ENCODE measurements at places on chromosomes 13 and 19.

GRCh38 chr19:5631567-5632240 is 8.8 kb downstream of the SAFB start:
- DNase-seq = no peak

- DNase-seq = no peak
These were observed 3.2 kb downstream of the LCP1 start for GRCh38 chr13:46178821-46179220.

GRCh38 chr19:40560092-40560507 is 16.6 kb upstream of the SHKBP1 start:
- DNase-seq = no peak

DNA sequence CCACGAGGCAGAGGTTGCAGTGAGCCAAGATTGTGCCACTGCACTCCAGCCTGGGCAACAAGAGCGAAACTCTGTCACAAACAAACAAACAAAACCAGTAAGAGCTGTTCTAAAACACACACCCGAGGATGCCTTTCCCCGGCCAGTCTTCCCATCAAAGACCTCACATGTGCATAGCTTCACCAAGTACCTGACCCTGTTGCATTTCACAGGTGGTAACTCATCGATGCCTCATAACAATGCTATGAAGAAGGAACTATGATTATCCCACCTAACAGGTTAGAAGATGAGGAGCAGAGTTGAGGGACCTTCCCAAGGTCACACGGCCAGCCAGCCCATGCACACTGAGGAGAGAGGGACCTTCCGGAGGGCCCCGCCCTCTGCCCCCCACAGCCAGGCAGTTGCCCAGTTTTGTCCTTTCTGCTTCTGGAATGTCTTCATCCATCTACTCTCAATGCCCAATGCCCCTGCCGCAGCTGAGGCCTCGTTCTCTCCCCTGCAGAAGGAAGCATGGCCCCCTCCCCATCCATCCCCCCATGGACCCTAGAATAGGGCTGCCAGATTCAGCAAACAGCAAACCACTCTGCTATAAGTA is 16.8 kb upstream of the LENG8 start:
- no peak for DNase-seq

- no peak for DNase-seq
These were observed 79.5 kb downstream of the KLF5 start for GRCh38 chr13:73138276-73138637.

- no peak for DNase-seq
These were observed 557.9 kb downstream of the UQCRFS1 start for GRCh38 chr19:28655054-28655453.

DNA sequence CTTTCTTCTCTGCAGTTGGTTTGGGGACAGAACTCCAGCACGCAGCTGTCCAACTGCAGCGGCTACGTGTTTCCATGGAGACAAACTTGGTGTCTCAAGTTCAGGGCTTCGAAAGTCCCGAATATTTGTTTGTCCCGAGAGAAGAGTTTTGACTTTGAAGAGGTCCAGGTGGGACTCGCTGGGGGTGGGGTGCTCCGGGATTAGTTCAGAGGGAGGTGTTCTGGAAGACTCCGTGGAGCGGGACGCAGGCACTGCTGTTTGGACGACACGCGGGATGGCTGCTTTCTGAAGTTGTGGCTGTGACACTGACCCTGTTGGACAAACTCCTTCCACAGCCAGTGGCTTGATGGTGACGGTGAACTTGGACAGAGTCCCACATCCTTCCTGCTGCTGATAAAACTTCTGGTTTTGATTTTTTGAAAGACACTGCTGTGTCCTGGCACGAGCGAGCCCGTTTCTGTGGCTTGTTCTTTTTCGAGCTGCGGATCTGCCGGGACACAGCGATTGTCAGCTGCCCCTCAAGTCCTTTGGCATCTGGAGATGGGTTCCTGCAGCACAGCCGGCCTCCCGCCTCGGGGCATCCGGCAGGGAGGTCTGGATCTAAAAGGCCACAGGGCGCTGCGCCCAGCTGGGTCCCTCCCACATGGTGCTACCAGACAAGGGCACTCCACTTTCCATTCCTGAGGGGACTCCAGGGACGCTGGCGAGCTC is 15.9 kb upstream of the RANBP3 start:
- DNase-seq = no peak

DNA sequence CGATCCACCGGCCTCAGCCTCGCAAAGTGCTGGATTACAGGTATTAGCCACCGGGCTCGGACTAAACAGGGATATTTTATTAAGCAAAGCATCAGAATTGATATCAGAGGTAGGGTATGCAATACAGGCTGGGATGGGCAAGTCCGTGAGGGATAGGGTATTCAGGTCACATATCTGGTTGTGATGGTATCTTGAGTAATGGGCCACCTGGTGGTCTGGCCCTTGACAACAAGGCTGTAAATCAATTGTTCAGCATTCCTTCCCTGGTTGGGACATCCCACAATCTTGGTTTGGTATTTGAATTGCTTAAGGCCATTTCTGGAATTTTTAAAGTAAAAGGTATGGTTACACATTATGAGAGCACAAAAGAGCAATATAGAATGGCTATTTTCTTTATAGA is 1588.0 kb downstream of the SLITRK1 start:
- DNase-seq = no peak

- DNase-seq = no peak
These were observed 324 bp downstream of the RUVBL2 start for GRCh38 chr19:48994035-48994386.

GRCh38 chr19:41537789-41538188 is 38.2 kb upstream of the CEACAM21 start:
- no peak for DNase-seq

GRCh38 chr19:48354332-48354992 is 9.3 kb downstream of the TMEM143 start:
- no peak for DNase-seq

GRCh38 chr13:93951951-93952350 is 527.5 kb downstream of the DCT start:
- no peak for DNase-seq

DNA sequence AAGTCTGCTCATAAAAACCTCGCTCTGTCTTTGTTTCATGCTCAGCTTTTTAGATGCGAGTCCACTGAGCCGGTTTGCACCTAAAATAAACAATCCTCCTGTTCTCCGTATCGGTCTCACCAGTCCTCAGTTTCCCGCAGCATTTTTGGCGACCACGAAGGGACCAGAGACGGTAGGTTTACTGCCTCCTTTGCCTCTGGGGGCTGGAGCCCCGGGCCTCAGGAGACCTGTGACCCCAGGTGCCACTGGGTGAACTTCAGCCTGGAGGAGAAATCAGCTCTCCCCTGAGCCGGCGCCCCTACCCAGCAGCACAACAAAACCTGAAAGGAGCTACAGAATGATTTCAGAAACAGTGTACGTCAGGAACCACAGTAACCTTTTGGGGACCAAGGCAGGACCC is 8.1 kb downstream of the SIGLEC11 start:
- no peak for DNase-seq

GRCh38 chr19:17968362-17968761 is 1.5 kb downstream of the KCNN1 start:
- no peak for DNase-seq

- DNase-seq = no peak
These were observed 11.1 kb downstream of the LMO7 start for GRCh38 chr13:75647126-75647784.

DNA sequence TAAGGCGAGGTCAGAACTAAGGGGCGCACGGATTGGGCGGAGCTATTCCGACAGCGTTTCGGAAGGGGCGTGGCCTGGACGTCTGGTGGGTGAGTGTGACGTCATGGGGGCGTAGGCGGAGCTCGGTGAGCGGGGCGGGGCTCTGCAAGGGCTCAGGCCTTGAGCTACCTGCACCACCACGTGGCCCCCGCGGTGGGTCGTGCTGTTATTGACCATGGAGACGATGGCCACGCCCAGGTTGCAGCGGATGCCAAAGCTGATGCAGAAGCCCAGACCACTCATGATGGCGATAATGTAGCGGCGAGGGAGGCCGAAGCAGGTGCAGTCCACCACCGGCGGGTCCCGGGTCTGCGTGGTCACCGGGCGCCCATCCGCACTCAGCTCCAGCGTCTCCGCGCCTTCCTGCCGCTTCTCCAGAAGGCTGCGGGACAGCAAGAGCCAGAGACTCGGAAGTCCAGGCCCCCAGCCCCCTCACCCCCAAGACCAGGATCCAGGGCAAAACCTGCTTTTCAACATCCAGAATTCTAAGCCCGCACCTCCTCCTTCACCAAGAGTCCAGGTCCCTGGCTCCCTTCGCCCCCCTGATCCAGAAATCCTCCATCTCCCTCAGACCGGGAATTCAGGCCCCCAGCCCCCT is 4.8 kb downstream of the SLC17A7 start:
- no peak for DNase-seq

- no peak for DNase-seq
These were observed 740 bp downstream of the ELAVL3 start for GRCh38 chr19:11479898-11480714.

- no peak for DNase-seq
These were observed 30.0 kb upstream of the ISYNA1 start for GRCh38 chr19:18467978-18468377.

DNA sequence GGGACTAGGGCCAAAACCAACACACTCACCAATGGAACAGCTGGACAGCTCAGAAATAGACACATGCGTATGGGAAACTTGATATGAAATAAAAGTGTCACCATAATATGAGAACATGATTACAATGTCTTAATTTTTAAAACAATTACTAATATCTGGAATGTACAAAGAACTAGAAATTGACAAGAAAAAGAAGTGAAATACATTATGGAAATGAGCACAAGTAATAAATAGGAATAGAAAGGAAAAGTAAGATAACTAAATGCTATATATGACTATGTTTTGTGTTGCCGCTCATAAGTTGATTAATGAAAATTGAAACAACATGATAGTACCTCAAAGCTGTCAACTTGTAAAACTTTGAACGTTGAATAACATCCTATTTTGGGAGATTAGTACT is 801.1 kb downstream of the SLITRK5 start:
- no peak for DNase-seq

DNA sequence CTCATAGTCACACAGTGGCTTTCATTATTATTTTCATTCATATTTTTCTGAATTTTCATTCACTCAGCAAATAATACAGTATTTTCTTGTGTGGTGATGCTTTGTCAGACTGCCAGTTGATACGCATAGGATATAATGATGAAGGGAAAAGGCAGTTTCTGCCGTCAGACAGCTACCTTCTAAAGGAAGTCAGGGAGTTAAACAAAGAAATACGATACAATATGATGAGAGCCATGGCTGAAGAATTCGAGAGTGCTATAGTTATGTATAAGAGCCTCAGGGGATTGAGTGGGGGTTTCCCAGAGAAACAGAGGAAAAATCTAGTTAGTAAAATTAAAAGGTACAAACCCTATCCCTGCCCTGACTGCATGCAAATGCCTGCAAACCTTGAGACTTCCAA is 479.1 kb downstream of the OLFM4 start:
- no peak for DNase-seq

DNA sequence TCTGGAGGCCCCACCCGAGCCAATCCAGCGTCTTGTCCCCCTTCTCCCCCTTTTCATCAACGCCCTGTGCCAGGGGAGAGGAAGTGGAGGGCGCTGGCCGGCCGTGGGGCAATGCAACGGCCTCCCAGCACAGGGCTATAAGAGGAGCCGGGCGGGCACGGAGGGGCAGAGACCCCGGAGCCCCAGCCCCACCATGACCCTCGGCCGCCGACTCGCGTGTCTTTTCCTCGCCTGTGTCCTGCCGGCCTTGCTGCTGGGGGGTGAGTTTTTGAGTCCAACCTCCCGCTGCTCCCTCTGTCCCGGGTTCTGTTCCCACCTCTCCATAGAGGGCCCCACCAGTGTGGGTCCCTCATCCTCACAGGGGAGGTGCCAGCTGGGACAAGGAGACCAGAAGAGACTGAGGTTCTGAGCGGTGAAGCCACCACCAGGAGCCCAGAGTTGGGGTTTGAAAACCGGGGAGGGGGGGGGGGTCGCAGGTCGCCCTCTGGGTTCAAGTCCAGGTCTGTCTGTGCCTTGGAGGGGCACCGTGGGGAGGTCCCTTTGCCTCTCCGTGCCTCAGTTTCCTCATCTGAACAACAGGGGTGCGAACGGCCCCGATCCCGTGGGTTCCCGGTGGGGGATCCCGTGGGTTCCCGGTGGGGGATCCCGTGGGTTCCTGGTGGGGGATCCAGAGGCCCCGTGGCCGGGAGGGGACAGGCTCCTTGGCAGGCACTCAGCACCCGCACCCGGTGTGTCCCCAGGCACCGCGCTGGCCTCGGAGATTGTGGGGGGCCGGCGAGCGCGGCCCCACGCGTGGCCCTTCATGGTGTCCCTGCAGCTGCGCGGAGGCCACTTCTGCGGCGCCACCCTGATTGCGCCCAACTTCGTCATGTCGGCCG is at the start of gene ELANE:
Gene ELANE (plus strand): TSS at position 168 of the 878 bp plus-strand sequence. CDS start 26 bp downstream, at position 194.
- no peak for DNase-seq

DNA sequence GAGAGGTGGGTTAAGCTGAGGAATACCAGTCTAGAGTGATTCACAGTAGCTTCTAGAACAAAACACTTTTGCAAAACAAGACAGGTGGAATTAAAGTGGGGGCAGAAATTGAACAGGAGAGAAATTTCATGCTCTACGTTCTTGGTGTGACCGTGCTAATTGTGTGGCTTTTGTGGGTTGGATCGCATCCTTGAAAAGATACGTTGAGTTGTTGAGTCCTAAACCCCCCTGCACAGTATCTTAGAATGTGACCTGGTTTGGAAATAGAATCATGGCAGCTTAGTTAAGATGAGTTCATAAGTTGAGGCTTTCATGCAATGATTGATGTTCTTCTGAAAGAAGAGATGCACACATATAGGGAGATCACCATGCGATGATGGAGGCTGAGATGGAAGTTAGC is 308.2 kb downstream of the ATP8A2 start:
- DNase-seq = no peak

GRCh38 chr19:46614114-46614722 is 10.7 kb downstream of the PTGIR start:
- peak; percentile 59 for DNase-seq

DNA sequence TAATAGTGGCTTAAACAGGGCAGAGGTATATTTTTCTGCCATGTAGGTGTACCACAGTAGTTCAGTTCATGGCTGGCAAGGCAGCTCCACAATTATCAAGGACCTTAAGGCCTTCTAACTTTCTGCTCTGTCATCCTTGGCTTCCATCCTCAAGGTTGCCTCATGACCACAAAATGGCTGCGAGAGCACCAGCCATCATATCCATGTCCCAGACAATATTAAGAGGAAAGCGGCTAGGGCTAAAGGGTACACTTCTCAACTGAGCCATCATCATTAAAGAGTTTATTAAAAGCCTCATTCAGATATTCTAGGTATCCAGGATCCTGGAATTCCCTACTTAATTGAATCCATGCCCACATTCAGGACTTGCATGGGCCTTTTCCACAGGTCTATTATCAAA is 62.7 kb upstream of the MRI1 start:
- no peak for DNase-seq

- DNase-seq = no peak
These were observed 123.9 kb downstream of the SLITRK6 start for GRCh38 chr13:85675151-85675907.

- DNase-seq = no peak
These were observed 120.6 kb upstream of the HTR2A start for GRCh38 chr13:47017476-47017875.

DNA sequence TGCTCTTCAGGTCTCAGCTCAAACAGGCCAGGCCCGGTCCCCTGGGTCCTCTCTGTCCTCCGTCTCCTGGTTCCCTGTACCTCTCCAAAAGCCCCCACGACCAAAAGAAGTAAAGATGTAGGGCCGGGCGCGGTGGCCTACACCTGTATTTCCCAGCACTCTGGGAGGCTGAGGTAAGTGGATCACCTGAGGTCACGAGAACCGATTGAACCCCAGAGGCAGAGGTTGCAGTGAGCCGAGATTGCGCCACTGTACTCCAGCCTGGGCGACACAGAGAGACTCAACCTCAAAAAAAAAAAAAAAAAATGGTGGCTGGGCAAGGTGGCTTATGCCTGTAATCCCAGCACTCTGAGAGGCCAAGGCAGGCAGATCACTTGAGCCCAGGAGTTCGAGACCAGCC is 22.0 kb upstream of the BCL3 start:
- DNase-seq = no peak

GRCh38 chr13:110989331-110989730 is 74.5 kb upstream of the ANKRD10 start:
- no peak for DNase-seq
